CD4-positive, alpha-beta T cell treated with Interleukin-15 for 4 hours (primary cell): ENCODE measurements at places on chromosomes 16 and 17.

DNA sequence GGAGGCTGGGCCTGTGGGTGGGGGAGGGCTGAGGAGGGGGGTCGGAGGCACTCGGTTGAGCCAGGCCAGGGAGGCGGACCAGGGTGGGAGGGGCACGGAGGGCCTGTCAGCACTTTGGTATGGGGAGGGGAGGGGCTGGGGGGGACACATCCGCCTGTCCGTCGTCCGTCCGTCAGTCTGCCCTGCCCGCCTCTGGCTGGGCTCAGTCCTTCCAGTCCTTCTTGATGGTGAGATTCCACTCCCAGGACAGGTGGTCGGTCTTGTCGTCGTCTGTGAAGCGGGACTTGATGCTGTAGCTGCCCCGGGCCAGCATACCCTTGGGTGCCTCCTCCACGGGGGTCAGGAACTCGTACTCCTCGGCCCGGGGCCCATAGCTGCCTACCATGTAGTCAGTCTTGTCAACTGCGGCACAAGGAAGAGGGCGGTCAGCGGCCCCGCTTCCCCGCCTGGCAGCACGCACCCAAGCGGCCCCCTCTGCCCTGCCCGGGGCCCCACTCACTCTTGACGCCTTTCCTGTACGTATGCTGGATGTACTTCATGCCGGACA, 2.4 kb downstream of the ARHGDIA start:
- no peak for DNase-seq

GRCh38 chr17:50074227-50074626, 18.3 kb downstream of the ITGA3 start:
- no peak for DNase-seq

GRCh38 chr17:9004961-9005285, 16.4 kb upstream of the NTN1 start:
- no peak for DNase-seq

GRCh38 chr17:72930031-72930430, 162.5 kb downstream of the SLC39A11 start:
- no peak for DNase-seq

- no peak for DNase-seq
Measured at GRCh38 chr17:53942436-53942835, 119.7 kb downstream of the KIF2B start.

DNA sequence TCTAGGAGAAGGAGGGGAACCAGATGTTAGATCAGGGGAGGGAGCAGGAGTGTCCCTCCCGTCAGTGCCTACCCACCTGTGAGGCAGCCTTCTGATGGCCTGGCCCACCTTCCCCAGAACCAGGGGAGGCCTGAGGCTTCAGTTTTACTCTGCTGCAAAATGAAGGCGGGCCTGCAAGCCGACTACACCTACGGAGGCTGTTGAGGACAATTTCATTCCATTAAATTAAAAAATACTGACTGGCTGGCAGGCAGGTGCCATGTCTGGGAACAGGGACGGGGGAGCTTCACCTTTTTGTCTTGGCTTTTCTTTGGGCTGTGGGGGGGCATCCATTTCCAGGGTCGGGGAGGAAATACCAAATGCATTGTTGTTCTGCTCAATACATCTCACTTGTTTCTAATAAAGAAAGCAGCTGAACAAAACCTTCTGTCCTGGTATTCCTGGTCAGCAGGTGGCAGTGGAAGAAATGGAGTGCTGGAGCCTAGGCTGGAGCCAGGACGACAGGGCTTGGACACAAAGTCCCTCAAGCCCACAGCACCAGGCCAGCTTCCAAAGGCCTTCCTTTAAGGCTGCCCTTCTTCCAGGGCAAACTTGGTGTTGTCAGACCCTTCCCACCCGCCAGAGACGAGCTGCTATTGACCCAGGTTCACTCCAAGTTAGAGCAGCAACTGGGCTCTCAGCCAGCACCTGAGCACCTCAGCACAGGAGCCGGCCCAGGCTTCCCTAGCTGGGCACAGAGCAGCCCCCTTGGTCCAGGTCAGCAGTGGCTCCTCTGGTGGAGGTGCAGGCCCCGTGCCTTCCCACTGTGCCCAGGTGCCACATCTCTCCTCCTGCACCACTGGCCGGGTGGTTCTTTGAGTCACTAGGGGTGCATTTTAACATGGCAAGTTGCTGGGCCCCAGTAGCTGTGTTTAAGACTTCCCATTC, 23.5 kb downstream of the PLCD3 start:
- DNase-seq = no peak

DNA sequence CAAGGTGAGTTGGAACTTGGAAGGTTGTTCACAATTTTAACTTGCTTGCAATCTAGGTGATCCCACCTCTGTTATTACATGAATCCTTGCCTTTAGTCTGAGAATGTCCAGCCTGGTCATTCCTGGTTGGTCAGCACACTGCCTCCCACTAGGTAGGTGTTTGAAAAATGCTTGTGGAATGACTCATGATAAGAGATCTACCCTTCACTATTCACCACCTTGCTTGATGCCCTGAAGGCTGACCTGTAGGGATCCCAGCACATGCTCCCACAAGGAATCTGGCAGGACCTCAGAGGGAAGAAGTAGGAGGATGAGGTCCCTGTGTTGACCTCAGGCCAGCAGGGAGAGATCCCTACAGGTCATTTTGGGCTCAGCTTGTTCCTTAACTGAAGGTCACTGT, 30.2 kb upstream of the ABCA3 start:
- DNase-seq = no peak

GRCh38 chr17:61481421-61481820, 29.2 kb downstream of the TBX4 start:
- no peak for DNase-seq

DNA sequence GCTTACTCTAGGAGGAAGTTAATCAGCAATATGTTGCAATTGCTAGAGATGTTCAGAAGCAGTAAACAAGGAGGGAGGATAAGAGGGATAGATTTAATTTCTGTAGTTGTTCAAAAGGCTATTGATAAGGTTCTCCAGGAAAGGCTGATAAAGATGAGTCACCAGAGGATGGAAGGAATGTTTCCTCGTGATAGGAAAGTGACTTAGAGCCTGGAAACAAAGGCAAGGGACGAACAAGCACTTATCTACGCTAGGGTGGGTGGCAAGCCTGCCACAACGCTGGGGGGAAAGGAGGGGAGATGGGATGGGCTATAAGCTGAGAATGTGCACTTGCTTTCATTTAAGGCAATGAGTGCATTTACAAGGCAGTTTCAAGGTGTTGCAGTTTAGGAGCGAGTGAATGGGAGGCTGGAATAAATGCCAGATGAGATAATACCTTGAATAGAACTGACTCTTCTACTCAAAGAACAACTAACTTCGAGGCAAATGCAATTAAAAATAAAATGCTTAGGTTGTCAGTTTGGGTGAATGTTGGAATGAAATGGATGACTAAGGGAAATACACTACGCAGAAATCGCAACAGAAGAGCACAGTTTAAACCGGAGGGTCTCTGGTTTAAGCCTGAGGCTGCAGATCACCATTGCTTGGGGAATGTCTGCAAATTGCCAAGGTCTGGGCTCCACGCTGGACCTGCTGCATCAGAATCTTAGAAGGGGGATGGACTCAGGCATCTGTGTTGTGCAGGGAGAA, 76.0 kb upstream of the RBBP6 start:
- DNase-seq = no peak

DNA sequence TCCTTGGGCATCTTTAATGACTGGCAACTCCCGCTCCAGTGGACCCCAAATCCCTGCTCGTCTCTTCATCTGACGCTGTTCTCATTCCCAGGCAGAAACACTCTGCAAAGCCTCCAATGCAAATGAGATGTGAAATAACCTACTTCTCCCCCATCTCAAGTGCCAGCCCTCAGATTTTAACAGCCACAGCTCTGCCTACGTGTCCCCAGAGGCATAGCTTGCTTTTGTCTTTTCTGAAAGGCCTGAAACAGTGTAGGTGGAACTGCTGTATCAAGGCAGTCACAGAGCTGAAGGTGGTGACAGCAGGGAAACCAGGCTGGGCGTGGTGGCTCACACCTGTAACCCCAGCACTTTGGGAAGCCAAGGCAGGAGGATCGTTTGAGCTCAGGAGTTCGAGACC, 14.7 kb downstream of the RPH3AL start:
- DNase-seq = no peak

- no peak for DNase-seq
Measured at GRCh38 chr17:47757386-47757785, 24.4 kb downstream of the TBX21 start.

DNA sequence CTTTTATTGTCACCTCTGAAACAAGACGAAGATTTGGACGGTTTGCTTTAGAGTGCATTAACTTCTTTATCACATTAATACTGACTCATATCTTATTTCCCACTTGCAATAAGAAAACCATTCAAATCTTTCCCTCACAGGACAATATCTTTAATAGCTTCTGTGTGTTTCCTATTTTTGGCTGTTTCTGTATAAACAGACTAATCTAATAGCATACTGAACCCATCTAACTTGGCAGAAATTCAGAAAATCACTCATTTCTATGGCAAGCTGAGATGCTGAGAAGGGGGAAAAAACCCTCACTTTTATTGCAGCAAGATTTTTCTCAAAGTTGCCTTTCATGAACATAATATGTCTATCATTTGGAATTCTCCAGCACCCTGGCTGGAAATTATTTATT, 524.9 kb downstream of the WWOX start:
- no peak for DNase-seq

DNA sequence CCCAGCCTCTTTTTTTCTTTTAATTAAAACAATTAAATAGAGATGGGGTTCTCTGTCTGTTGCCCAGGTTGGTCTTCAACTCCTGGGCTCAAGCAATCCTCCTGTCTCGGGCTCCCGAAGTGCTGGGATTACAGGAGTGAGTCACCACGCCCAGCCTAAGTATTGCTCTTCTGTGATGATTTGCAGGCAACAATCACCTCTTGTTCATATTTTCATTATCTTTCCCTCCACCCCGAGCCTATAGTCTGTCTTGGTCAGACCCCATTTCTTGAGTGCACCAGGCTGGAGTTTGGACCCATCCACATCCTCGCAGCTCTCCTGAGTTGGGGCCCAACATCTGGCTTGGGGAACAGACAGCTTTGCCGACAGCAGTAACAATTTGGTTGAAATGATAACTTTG, 4.3 kb upstream of the SPN start:
- DNase-seq = no peak

DNA sequence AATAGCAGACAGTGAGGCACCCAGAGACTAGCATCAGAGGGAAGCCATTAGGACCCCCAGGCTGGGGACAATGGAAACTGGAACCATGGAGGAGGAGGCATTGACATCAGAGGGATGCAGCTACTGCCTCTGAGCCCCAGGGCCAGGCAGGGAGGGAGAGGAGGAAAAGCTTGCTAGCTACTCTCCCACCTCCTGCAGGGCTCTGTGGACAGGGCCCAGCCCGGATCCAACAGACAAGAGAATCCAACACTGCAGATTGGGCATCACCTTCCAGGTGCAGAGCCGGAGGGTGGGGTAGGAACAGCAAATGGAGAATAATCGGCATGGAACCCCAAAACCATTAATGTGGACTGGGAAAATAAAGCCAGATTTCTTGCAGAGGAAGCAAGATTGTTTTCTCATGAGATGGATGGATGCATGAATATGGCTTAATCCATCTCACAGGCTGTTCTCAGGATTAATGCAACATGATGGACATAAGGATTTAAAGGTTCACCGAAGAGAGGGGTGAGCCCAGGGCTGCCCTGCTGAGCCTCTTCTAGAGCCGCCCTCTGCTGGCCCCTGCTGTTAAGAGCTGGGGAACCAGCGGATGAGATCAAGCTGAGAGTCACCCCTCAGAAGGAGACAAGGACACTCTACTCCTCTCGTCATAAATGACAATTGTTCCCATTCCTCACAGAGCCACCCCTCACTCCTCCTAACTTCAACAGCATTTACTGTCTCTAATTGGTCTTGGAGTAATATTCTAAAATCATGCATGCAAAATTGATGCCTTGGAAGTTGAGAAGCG, 48.8 kb downstream of the DNAH3 start:
- no peak for DNase-seq

DNA sequence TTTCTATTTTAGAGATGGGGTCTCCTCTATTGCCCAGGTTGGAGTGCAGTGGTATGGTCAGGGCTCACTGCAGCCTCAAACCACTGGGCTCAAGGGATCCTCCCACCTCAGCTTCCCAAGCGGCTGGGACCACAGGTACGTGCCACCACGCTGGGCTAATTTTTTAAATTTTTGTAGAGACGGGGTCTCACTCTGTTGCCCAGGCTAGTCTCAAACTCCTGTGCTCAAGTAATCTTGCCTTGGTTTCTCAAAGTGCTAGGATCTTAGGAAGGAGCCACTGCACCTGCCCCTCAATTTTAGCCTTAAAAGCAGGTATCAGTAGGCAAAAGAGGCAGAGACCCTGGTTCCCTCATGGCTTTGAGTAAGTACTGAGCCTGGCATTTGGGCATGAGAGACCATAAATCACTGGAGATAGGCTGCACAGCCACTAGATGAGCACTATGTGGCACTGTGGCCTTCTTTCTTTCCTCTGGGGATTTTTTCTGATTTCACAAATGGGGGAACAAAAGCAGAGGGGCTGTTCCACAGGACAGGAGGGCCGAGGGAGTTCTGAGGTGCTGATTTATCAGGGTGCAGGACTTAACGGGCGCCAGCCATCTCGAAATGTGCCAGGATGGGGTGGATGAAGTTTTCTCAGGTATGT, 82.2 kb downstream of the PLXDC1 start:
- peak; percentile 52 for DNase-seq

- DNase-seq = no peak
Measured at GRCh38 chr16:82091241-82091640, 56.2 kb downstream of the HSD17B2 start.

GRCh38 chr17:61411261-61412142, 11.9 kb downstream of the TBX2 start:
- DNase-seq = no peak

- peak; percentile 30 for DNase-seq
Measured at GRCh38 chr17:81869221-81870130, 1.7 kb downstream of the ARHGDIA start.

- DNase-seq = no peak
Measured at GRCh38 chr16:83200005-83200779, 573.4 kb downstream of the CDH13 start.

GRCh38 chr17:39607057-39607850, 466 bp downstream of the NEUROD2 start:
- no peak for DNase-seq

DNA sequence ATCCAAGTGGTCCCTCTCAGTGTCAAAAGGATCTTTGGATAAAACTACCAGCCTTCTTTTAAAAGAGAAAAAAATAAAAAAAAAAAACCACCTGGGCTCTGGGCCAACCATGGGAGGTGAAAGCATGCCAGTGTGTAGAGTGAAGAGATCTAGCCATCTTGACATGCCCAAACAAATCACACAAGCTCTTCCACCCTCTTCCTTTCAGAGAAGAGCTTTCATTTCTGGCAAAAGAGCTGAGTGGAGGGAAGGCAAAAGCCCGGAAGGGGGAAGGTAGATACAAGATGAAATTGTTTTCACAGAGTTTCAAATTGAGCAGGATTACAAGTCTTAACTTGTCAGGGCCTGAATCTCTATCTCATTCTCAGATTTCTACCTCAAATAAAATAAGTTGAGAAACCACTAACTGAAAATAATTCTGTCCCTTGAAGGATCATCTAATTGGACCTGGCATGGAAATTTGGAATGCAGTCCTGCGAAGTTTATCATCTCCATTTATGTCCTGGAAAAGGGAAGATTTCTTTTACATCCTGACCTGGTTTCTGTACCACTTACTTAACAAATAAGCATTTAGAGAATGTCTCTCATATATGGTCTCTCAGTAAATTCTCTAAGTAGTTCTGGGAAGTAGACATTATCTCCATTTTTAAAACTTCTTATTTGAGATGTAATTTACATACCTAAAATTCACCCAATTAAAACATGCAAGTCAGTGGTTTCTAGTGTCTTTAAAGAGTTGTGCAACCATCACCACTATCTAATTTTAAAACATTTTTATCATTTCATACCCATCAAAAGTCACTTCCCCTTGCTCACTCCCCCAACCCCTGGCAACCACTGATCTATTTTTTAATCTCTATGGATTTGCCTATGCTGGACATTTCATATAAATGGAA, 93.7 kb downstream of the TANGO6 start:
- DNase-seq = no peak
